Upper lobe of right lung (tissue), 1 donor: ENCODE measurements at places on chromosomes 6 and 20. TPM values are rescaled to one million over a fixed set of nuclear protein-coding genes. Genes with fewer than 3 reads are reported as not detected.

- DNase-seq = no peak
Measured at GRCh38 chr6:98937351-98937750, 10.4 kb downstream of the FBXL4 start.

DNA sequence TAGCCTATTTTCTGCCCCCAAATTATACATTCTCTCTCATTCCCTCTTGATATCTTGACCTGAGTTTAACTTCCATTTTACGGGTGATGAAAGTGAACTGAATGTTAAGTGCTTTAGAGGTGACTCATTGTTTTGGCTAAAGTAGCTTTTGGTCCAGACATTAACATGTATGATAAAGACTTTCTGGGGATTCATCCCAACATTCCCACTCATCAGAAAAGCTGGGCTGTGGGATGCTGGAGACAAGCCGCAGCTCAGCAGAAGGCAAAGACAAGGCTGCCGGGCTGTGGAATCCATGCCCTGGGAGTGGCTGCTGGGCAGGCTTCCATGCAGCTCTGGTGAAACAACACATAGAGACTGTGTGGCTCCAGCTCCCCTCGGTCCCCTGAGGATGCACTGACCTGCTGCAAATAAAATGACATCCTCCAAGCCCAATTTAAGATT is 89.9 kb upstream of the SYNDIG1 start:
- no peak for DNase-seq

Gene ASIP
- not detected for total RNA-seq

Gene NKX2-2
- not detected for total RNA-seq

GRCh38 chr6:54291146-54291545 is 17.1 kb upstream of the TINAG start:
- DNase-seq = no peak

Gene GPLD1
- 3.1 TPM for total RNA-seq

Gene SNX14
- total RNA-seq = 97.8 TPM

- DNase-seq = no peak
Measured at GRCh38 chr20:38104285-38104684, 60.8 kb downstream of the TGM2 start.

Gene MANEA
- 10.6 TPM for total RNA-seq
